Stimulated activated CD4-positive, alpha-beta T cell treated with anti-CD3 and anti-CD28 coated beads, Interleukin-2, amount 100 ng/mL, for 4 hours (primary cell): ENCODE measurements at places on chromosomes 11 and 22.
A peak's percentile ranks its signal among the peaks of the same experiment; 100 is the strongest.

GRCh38 chr22:37758694-37759093, 49.0 kb upstream of the GCAT start:
- no peak for DNase-seq

DNA sequence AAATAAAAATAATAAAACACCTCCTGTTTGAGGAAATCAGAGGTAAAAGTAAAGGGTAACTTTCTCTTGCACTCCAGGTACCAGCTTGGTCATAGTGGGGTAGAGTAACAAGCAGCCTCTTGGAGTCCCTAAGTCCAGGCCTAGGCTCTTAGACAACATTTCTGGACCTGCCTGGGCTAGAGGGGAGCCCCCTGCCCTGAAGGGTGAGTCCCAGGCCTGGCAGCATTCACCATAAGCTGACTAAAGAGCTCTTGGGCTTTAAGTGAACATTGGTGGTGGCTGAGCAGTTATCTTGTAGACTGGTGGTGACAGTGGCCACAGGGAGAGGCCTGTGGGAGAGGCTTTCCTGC, 18.6 kb upstream of the OR56A3 start:
- no peak for DNase-seq

GRCh38 chr11:72391638-72392423, 42.5 kb downstream of the CLPB start:
- no peak for DNase-seq

GRCh38 chr11:58905721-58906547, 33.4 kb upstream of the GLYATL1 start:
- no peak for DNase-seq

GRCh38 chr22:45552017-45552411, 49.3 kb downstream of the FBLN1 start:
- DNase-seq, result no peak

- no peak for DNase-seq
Observed at GRCh38 chr11:13449522-13449921, 13.5 kb downstream of the BTBD10 start.

GRCh38 chr11:68338051-68338780, 25.8 kb downstream of the LRP5 start:
- no peak for DNase-seq

DNA sequence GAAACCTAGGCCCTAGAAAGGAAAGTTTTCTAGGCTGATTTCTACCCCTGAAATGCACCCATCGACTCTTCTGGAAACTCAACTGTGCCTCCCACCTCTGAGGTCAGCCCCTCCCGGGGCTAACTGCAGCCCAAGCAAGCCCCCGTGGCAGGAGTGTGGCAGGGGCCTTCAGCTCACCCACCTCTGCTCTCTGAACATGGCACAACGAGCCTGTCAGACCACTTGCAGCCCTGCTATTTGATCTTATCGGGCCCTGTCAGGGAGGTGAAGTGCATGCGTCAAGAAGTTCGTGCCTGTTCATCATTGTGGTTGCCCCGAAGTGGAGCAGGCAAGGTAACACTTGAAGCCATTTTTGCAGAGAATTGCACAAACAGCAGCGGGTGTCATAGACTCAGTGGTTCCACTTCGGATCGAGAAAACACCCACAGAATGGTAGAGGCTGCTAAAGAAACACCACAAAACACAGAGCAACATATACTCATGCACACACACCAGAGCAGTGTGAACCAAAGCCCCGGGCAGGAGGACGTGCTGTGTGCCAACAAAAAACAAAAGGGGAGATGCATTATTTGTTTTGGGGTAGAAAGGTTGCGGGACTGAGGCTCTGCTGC, 262.7 kb downstream of the ETS1 start:
- DNase-seq, result peak; percentile 66

DNA sequence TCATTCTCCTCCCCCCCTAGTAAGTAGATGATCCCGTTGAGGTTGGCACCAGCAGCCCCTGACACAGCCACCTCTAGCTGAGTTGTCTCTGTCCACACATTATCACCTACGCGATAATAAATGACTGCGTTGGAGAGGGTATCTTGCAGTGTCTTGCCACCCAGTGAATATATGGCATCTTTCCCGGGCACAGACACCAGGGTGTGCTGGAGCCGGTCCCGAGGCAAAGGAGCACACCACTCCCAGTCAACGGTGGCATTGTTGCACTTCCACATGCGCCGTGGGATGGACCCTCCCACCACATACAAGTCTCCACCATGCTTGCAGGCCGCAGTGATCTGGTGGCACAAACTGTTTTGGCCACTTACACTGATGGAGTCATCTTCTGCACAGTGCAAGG, 5.4 kb downstream of the KBTBD4 start:
- DNase-seq, result no peak

- DNase-seq, result no peak
Observed at GRCh38 chr11:76601724-76602123, 68.8 kb downstream of the LRRC32 start.
